ENCODE measurements at places on chromosomes 16 and 17.

DNA sequence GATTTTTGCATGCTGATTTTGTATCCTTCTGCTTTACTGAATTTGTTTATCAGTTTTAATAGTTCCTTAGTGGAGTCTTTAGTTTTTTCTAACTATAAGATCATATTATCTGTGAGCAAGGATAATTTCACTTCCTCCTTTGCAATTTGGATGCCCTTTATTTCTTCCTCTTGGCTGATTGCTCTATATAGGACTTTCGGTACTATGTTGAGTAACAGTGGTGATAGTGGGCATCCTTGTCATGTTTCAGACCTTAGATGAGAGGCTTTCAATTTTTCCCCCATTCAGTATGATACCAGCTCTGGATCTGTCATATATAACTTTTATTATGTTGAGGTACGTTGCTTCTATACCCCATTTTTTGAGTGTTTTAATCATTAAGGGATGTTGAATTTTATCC lies 224.5 kb upstream of the CNTNAP4 start:
- DNase-seq, result no peak

DNA sequence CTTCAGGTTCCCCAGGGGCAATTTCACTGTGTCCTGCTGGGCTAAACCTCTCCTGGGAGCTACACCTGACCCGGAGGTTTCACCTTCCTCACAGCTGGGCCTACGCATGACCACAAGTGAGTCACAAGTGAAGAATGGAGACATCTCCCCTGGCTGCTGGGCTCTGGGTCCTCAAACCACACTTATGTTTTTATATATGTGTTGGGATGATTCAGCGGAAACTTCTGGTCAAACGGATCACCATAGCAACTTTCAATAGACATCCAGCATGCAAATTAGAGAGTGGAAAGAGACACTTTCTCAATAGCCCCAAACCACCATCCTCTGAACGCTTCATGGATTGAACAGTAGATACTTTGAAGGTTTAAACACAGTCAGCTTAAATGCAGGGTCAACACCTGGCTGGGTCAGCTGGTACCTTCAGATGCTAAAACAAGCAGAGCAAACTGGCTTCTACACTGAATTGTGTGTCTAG lies 28.0 kb upstream of the MAF start:
- DNase-seq, result peak; percentile 55

DNA sequence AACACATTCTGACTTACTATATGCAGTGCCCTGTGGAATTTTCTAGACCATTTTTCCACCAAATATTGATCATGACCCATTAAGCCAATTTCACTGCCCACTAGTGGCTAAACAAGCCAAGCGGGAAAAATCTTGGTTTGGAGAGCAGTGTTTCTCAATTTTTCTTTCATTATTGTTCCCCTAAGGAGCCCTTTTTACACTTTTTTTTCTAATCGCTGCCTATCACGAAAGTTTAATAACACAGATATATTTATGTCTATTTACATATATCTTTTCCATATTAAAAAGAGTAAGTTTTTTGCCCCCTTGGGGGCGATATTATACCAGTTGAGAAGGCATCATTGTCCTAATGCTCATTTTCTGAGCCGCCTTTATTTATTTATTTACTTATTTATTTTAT lies 10.8 kb upstream of the TLCD3B start:
- DNase-seq, result peak; percentile 19

DNA sequence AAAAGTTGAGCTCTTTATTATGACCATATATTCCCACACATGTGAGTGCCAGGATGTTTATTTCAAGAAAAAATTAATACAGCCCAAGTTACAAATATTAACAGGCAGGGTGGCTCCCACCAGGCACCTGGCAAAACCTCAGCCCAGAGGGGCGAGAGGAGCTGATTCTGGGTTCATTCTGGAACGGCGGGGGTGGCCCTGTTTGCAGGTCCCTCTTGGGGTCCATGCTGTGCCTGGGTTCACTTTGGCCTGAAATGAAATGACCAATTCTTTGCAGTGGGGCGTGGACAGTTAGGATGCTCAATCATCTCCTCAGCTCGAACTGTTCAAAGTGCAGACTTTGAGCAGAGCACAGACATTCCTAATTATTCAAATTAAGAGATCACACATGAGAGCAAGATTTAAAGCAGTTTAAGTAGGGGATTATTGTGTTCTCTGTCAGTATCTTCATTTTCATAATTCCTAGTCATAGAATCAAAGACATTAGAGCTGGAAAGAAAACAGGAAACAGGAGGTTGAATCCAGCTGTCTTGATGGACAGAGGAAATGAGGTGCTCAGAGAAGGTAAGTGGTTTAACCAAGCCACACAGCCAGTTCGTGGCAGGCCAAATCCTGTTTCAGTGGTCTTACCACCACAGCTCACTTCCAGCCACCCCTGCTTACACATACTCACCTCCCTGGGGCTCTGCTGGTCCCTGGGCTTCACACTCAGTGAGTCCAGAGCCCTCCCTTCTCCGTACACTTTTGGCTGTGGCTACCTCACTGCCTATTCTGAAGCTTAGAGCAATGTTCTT lies 363.9 kb upstream of the TNRC6C start:
- no peak for DNase-seq

DNA sequence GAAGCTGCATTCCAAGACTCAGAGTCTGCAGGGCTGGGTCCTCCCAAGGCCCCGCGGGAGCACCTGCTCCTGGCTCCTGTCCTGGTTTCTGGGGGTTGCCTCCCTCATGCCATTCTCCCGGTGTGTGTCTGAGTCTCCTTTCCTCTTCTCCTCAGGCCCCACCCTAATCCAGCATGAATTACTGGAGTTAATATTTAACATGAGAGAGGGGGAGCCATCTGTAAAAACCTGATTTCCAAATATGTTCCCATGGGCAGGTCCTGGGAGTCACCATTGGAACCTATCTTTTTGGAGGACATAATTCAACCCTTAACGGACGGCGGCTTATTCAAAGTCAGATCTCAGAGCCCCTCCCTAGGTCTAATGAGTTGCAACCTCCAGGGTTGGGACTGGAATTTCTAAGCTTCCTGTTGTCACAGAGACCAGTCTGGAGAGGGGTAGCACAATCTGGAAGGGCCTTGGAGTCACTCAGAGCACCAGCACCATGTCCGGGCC lies 5.4 kb downstream of the C17orf99 start:
- DNase-seq, result no peak

- DNase-seq, result no peak
Observed at GRCh38 chr17:77827039-77827438, 131.5 kb upstream of the TNRC6C start.

DNA sequence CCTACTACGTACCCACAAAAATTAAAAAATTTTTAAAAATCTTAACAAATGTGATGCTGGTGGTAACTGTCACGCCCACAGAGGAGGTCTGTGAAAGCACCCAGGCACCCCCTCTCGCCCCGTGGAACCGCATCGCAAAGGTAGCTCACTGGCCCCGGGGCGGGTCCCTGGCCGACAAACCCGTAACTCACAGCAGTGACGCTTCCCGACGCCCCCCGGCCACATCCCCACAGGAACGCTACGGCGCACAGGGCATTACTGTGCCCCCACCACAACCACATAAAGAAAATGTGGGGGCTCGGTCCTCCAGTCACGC lies 366 bp downstream of the ANKS3 start:
- no peak for DNase-seq

Measured in CD4-positive, alpha-beta T cell treated with Interleukin-6 at 100 ng/mL for 8 hours (primary cell).